ENCODE measurements at places on chromosomes 11 and 22.

GRCh38 chr11:11770296-11770695 is 71.5 kb upstream of the USP47 start:
- no peak for DNase-seq

- DNase-seq = no peak
Measured at GRCh38 chr22:41664951-41665350, 23.7 kb downstream of the SNU13 start.

DNA sequence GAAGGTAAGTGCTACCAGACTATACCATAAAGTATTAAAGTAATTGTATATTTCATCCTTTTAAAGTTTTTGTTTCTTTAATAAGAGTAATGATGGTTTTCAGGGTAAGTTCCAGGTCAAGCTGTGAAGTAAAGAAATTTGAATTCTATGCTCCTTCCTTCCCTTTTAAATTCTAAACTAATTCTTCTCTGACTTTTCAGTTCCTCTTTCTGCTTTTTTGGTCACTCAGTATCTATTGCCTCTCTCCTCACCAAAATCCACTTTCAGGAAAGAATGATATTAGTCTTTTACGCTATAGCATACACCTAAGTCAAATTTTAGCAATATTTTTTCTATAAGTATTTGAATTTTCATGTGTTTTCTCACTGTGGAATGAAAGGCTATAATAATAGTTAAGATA is 8.2 kb downstream of the MMP8 start:
- DNase-seq = no peak

GRCh38 chr11:43943931-43944751 is 1.7 kb downstream of the C11orf96 start:
- DNase-seq = peak; percentile 51

DNA sequence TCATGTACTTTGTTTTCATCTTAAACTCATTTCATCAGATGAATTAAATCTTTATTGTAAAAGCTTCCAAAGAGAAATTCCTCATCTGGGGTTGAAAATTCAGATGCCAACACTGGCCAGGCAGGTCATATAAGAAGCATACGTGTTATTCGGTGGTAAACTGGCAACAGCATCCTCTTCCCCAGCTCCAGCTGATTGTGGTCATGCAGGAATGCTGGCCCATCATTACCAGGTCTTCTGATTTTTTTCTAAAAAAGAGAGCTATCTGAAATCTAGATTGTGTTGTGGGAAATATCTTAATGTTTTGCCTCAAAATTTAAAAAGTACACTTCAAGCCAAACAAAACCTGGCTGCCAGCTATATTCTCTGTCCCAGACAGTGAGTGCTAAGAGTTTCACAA is 53.6 kb downstream of the ARFGAP2 start:
- DNase-seq = no peak

GRCh38 chr22:49574205-49574880 is 253.3 kb downstream of the BRD1 start:
- DNase-seq = no peak

DNA sequence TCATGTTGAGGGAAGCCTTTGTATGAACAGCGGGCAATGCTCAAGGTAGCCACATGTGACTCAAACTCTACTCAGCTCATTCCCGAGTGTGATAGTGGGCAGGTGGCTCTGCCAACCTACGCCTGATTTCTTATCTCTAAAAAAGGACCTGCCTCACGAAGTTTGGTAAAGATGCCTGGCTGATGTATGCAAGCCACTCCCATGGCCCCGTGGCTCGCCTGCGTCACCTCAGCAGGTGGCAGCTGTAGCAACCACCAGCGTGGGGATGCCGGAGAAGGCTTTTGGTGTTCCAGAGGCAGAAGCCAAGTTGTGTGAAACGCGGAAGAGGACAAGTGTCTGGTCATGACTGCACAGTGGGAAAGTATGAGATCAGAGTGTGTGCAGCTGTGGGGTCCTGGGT is 5.4 kb downstream of the FADS2 start:
- DNase-seq = no peak

GRCh38 chr22:23532731-23533130 is 47.4 kb downstream of the IGLL1 start:
- no peak for DNase-seq

DNA sequence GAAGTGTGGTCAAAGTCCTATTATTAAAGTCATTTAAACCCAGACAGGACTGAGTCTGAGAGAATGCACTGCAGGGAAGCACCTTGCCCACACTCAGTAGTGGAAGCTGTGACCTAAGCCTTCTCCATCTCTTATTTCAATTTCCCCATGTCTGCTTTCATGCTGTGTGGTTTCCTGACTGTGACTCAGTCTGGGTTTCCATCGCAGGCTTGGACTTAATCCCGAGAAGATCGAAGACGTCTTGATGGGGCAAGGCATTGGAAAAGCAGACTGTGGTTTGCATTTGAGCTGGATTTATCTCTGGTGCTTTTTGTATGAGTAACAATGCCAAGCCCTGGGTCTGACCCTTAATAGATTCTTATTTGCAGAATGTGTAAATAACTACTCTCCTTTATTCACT is 238.9 kb downstream of the NTM start:
- DNase-seq = no peak

All from right kidney (tissue), 9 donors.